CD8-positive, alpha-beta memory T cell (primary cell): ENCODE measurements at places on chromosomes 6 and 20.

DNA sequence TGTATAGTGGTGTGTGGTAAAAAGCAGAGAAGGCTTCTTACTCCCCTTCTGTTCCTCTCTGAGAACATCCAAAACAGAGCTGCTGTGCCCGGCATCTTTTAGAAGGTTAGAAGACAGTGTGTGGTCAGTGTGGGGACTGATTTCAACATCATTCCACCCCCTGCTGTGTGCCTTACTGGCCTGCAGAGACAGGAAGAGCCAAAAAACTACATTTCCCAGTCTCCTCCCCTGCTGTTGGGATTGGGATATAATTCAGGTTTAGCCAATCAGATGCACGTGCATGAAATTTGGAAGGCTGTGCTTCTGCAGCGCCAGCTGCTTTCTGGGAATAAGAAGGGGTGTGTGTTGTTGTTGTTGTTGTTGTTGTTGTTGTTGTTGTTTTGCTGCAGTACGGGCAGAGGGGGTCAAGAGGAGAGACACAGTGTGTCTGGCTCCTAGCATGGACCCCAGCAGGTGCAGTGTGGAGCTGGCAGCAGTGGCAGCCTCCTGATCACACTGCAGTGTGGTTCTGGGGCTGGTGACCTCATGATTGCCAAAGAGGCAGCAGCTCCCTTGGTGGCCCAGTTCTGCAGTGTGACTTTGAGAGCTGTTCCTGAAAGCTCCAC lies 74.7 kb downstream of the MRPL14 start:
- peak; percentile 18 for DNase-seq

DNA sequence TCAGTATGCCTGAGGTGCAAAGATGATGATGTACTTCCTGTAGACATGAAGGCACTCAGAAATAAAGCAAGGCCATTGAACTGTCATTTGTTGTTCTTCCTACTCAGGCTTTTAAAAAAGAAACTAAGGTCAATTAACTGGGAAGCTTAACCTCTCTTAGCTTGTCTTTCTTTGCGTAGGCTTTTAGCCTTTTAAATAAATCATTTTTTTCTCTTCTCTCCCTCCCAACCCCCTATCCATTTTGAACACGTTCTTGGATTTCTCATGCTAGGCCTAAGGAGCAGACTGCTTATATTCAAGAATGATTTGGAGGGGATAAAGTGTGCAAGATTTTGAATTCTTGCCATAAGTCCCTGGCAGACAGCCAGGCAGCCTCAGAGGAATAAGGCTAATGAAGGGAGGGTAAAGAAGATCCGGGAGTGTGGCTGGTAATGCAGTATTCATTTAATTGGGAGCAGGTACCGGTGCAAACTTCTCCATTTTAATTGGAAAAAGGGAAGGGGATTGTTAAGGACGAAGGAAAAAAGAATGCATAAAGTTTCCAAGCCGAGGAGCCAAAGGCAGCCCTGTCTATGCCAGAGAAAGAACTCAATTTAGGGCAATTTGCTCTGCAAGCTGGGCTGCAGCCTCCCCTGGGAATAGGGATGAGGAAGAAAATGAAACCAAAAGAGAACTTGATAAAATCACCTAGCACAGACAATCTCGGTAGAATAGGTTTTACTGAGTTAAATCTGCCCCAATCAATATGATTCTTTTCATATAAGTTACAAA lies 343.8 kb upstream of the MMS22L start:
- DNase-seq = no peak

DNA sequence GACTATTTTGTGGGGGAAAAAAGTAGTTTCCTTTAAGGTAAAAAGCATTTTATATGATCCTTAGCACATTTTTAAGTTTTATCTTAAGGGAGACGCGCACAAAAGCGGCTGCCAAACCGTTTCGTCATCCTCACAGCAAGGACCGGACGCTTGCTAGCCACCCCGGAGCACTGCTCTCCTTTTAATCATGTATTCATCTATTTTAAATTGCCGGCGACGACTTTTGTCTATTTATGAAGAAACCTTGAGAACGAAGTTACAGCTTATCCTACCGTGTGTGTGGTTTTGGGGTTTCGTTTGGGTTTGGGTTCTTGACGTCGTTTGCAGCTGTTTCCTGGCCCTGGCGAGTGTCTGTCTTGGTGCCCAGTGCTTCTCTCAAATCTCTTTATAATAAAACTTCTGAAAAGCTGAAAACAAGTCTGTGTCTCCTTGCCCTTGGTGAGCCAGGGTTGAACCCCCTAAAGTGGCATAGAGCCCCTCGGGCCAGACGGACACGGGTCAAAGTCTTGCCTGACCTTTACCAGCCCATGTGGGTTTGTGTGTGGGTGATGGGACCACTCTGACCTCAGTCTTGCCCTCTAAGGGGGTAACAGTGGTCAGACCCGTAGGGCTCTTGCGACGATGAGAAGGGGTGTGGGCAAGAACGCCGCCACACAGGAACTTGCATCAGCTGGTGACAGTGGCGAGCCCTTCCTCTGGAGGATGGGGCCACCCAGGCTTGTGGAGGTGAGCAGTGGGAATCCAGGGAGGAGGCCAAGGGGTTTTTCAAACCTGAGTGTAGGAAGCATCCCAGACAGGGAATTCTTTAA lies 117.6 kb downstream of the JPH2 start:
- DNase-seq = peak; percentile 95

DNA sequence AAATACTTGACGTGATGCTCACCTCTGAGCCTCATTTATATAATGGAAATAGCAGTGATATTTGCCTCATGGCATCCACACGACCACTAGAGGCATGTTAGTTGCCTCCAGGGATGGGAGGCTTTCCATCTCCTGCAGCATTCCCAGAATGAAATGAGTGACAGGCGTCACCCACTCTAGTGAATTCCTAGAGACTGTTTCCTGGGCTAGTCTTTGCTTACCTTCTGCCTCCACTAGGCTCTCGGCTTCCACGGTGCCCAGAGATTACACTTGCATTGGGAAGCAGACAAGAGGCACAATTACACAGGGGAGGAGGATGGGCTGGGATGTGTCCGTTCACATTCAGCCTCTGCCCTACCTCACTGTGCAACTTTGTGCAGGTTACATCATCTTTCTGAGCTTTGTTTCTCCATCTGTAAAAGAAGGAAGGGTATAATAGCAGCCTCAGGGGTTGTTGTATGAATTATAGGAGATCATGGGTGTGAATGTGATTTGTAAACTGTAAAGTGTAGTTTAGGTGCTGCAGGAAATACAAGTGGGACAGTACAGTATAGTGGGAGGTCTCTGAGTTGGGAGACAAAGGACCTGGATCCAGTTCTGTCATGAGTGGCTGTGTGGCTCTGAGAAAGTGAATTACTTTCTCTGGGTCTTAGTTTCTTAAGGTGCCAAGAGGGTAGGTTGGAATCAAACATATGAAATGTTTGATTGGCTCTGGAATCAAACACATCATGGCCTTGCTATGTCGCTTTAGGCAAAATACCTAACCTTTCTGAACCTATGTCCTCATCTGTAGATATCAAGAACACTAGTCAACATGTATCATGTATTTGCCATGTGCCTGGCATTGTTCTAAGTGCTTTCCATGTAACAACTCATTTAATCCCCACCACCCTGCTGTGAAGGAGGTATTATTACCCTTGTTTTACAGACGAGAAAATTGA lies 3.6 kb upstream of the VSTM2L start:
- DNase-seq = no peak

GRCh38 chr6:28349344-28349891 lies 329 bp upstream of the ZKSCAN3 start:
- no peak for DNase-seq

- DNase-seq = no peak
Measured at GRCh38 chr6:149261364-149262040, 56.0 kb upstream of the TAB2 start.

DNA sequence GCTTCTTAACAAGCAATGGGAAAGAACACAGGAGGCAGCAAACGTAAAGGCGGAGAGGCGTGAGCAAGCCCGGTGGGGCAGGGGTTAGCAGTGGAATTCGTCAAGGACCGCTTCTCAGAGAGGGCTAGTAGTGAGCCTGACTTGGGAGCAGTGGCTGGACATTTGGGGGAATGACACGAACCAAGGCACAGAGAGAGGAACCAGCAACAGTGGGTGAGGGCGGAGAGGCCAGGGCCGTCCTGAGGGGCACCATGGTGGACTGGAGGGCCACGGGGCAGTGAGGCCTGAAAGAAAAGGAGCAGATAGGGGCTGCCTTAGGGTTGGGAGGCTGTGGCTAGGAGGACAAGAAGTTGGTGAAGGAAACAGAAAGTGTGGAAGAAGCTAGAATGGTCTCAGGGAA lies 12.1 kb upstream of the ARID1B start:
- no peak for DNase-seq

DNA sequence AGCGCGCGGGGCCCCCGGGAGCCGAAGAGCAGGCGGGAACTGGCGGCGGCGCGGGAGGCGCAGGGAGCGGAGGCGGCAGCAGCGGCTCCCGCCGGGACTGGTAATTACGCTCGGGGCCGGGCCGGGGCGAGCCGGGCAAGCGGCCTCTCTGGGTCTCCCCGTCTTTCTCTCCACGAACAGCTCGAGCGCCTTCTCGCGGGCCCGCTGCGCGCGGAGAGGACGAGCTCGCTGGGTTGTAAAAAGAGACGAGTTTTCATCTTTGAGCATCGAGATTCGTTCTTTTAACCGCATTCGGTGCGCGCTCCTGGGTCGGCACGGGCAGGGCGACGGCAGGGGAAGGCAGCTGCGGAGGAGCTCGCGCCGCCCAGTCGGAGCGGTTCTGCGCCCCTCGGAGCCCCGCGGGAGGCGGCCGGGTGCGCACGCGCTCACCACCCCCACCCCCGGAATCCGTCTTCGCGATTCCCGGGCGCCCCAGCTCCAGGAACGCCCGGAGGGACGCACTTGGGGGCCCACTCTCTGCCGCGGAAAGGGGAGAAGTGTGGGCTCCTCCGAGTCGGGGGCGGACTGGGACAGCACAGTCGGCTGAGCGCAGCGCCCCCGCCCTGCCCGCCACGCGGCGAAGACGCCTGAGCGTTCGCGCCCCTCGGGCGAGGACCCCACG lies 38.0 kb downstream of the YTHDF1 start:
- DNase-seq = no peak

DNA sequence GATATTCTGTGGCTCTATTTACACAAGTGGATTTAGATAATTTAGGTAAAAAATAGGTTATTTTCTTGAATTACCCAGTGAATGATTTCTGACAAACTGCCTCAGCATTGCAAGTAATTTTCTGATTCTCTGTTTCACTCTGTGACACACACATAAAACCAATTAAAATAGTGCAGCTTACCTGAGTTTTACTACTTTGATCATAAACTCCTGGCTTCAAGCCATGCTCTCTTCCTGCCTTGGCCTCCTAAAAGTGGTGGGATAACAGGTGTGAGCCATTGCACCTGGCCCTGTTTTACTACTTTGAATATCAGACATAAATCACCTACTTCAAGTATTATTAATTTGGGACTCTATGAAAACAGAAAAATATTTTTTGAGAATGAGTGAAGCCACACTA lies 462.9 kb downstream of the ADGRB3 start:
- no peak for DNase-seq

GRCh38 chr20:37278966-37279590 lies 10.4 kb upstream of the MANBAL start:
- DNase-seq = no peak

DNA sequence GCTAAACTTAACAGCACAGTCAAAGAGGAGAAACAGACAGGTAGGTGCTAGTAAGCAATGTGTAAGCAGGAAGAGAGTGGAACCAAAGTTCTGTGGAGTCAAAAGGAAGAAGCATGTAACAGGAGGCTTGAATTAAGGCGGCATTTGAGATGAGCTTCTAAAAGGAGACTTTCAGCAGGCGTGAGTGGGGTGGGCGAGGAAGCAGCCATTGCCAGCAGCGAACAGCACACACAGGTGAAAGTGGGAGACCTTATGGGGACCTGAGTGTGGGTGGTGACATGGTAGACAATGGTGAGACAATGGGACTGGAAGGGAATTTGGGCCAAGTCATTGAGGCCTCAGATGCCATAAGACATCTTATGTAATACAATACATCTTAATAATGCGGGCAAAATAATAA lies 195.0 kb downstream of the PAX1 start:
- no peak for DNase-seq

DNA sequence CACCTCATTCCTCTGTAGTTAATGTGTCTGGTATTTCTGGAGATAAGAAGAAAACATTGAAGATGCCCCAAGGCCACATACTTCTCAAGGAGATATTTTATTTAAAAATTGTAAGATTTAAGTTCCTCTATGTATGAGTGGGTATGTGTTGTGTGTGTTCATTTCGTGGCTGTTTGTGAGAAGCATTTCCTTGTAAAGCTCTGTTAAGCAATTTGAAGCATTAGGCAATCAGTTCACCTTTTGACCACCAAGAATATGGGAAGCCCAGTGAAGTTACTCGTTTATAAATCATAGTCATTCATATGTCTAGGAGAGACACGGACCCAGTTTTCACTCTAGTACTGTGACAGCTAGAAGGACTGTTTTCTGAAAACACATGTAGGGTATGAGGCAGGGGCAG lies 717.6 kb upstream of the MAP3K7 start:
- no peak for DNase-seq

- DNase-seq = no peak
Measured at GRCh38 chr6:148544421-148544820, 201.8 kb downstream of the SASH1 start.

DNA sequence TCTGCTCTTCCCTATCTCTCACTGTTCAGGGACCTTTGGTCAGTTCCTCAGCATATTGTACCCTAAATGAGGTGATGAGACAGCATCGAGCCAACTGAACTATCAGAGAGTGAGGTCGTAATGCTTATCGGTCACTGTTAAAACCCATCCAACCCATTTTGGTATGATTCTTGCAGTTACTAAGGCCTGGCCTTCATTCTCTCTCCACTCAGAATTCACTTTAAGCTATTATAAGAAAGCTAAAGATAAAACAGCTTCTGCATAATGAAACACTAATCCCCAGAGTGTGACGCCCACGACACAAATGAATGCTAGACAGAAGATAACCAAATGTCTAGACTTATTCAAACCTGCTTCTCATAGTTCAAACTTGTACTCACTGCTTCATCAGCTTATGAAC lies 175.8 kb downstream of the GMPR start:
- DNase-seq = no peak

DNA sequence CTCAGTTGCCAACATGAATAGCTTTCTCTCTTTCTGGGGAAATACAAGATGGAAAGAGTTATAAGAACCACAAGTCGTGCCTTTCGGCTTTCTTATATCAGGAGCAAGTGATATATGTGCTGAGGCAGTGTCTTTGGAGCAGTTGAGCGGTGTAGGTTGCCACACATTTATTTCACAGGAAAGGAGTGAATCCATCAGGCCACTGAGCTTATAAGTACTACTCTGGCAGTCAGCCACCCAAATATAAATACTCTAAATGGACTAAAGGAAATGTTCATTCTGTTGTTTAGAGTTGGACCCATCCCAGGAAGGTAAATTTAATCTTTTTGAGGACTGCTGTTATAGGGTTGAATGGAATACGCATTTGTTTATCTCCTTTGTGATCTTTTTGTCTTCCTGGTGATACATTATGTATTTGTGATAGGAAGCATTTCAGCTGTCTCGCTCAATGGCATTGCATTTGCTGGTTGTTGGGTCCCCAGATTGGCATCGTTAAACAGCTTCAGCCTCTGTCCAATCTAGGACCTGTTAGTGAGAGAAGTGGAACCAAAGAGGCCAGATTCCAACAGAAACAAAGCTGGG lies 139.7 kb downstream of the SOBP start:
- DNase-seq = no peak
